ENCODE measurements at places on chromosomes 7 and 10. TPM values are rescaled to one million over a fixed set of nuclear protein-coding genes. Genes with fewer than 3 reads are reported as not detected.

The C10orf88 gene
- total RNA-seq, result 8.8 TPM

The GIMAP1 gene
- 28.2 TPM for total RNA-seq

The TBL2 gene
- total RNA-seq, result 68.1 TPM

The ZNF117 gene
- total RNA-seq, result 4.8 TPM

The CNTNAP2 gene
- not detected for total RNA-seq

The GPR26 gene
- total RNA-seq, result not detected

DNA sequence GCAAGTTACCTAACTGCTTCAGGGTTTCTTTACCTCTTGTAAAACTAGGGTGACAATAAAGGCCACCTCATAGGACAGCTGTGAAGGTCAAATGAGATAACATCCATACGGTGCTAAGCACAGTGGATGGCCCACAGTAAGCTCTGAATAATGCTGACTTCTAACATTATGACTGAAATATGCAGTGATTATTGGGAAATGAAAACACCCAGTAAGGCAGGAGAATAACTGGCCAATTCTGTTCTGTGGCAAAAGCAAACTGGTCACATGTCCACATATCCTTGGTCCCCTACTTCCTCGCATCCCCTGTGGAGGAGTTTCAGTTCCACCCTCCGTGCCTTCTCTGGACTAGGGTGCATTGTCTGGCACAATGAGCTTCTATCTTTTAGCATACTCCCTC lies 1.4 kb downstream of the CUBN start:
- DNase-seq, result no peak

GRCh38 chr10:92846-93245 lies 42.4 kb upstream of the ZMYND11 start:
- no peak for DNase-seq

GRCh38 chr10:61897671-61898434 lies 3.6 kb upstream of the ARID5B start:
- DNase-seq, result peak; percentile 64

DNA sequence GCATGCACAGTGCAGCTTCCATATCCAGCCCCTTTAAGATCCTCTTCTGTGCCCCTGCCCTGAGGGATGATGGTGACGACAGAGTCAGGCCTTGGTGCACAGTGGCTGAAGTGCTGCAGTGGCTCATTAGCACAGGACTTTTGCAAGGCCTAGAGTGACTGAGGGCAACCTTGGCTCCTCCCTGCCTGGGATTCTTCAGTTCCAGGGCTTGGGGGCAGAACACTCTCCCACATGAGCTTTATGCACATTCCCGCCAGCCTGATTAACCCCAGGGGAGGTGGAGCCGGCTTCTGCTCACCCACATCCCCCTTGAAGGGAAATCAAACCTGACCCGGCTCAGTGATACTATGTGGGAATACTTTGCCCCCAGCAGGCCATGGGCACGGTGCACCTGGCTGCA lies 253.4 kb downstream of the GALNT17 start:
- DNase-seq, result no peak

- no peak for DNase-seq
These were observed 14.5 kb downstream of the ZCCHC24 start for GRCh38 chr10:79430936-79431335.

DNA sequence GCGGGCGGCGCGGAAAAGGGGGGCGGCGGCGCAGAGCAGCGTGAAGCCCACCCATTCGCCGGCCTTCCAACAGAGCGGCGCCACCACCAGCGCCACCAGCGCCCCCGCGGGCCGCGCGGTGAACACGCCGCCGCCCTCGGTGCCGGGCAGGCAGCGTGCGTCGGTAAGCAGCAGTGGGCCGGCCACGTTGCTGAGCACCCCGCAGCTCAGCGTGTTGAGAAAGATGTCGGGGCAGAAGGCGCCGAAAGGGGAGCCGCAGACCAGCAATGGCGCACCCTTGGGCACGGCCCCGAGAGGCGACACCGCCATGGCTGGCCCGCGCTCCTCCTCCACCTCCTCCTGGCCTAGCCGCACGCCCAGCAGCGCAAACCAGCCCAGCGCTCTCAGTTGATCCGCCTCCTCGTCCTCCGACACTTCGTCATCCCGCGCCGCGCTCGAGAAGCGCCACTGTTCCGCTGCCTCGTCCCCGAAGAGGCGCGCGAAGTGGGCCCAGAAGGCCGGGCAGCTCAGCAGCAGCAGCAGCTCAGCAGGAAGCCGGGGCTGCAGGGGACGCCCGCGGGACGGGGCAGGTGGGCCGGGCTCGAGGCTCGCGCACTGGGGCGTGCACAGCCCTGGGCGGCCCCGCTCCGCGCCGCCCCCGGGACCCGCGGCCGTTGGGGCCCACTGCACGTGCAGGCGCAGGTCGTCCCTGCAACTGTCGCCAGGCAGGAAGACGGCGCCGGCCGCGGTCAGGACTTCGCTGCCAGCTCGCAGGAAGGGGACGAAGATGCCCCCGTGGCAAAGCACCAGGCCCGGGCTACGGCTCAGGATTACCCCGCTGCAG lies 623 bp downstream of the TYSND1 start:
- peak; percentile 75 for DNase-seq

DNA sequence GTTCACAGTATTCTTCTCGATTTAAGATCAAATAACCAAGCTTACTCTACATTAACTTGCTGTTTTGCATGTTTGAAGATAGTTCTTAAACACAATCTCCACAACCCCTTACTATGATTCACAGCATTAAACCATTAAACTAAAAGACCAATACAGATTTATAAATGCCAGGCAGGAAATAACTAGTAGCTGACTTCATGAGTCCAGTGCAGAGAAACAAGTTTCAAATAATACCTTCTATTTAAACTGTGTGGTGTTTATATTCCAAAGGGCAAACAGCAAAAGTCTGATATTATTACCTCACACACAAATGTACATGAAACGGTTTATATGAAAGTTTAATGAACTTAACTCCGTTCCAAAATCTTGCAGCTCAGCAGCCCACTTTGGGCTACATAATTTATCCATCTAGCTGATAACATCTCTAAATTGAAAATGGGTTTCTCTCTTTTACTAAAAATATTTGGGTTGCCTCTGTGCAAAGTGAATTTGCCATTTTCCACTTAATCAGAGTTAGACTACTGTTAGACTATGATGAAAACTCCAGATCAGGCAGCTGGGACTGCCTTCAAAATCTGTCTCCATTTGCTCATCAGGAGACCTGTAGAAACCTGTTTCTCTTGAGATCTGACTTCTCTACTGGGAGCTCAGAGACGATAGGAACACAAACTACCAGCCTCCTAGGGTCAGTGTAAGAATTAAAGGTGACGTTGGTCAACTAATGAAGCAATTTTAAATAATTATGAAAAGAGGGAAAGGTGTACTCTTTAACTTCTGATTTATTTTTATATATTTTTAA lies 287.3 kb downstream of the FZD1 start:
- peak; percentile 44 for DNase-seq

DNA sequence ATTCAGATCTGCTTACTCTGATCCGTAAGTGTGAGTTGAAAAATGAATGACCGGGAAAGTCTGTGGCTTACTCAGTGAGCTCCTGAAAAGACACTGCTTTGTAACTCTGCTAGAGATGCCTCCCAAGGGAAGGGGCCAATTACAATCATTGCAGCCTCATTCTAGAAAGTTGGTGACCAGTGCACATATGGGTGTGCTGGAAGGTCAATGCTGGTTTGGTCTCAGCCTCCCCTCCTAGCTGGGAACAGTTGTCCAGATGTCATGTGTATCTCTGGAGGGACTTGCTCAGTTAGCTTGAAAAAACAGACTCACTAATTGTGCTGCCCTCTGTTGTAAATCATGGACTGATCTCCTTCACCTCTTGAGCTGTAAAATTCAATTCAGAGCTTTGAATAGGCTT lies 405.0 kb downstream of the ADRA2A start:
- DNase-seq, result no peak

DNA sequence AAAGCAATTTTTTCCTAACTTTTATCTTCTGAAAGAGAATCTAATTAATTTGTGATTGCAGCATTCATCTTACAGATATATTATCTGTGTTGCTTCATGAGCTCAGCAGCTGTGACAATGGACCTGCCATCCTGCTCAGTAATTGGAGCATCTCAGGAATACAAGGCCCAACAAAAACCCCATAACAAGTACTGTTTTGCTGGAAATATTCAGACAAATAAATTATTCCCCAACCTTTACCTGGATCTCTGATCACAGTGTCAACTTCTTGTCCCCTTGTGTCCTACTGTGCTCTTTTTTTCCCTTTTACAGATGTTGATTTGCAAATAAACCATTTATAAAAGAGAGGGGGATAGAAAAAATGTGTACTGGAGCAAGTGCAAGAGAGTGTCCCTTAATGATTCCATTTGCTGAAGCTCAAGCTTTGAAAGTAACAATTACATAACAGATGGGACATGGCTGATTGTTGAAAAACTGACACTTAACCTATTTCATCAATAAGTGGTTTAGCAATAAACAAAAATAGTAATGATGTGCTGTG lies 1063.4 kb upstream of the GHITM start:
- DNase-seq, result no peak

DNA sequence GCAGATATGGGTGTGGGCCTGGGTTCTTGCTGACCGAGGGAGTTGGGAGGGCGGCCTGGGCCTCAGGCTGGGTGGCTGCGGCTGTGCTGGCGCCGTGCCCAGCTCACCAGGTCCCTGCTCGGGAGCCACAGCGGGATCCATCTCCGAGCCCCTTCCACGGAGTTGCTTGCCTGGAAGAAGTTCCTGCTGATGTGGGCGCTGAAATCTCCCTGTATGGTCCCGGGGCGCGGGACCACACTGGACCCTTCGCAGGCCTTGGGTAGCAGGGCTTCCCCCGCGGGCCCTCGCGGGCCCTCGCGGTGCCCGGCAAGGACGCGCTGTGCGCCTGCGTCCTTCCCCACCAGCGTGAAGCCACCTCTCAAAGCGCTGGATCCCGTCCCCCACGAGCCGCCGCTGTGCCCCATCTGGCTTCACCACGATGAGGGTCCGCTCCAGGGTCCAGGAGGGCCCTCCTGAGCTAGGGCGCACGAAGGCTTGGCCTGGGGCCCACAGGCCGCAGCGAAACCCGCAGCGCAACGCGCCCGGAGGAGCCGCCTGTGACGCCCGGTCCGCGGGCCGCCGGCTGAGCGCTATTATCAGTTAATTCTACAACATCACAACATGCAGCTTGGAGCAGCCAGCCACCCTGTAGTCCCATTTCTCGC lies 31.5 kb downstream of the RAB19 start:
- DNase-seq, result no peak

DNA sequence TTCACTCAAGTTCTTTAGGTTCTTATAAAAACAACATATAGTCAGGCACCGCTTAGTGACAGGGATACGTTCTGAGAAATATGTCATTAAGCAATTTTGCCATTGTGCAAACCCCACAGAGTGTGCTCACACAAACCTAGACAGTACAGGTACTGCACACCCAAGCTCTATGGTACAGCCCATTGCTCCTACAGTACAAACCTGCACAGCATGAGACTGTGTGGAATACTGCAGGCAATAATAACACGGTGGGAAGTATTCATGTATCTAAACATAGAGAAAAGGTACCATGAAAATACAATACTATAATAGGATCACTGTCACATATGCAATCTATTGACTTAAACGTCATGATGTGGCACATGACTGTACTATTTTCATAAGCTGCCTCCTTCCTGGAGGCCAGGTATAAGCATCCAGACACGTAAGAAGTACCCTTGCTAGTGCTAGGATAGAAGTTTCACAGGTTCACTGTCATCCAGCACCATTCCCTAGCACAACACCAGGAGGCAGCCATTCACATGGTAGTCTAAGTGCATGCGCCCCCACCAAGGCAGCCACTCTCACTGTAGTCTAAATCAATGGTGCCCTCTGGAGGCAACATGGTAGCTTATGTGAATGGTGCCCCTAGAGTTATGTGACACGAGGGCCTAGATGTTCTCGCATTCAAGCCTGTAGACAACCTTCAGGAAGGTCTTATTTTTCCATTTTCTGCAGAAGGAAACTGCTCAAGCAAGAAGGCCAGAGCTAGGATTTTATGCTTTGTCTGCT lies 98.5 kb downstream of the ARHGAP22 start:
- peak; percentile 75 for DNase-seq

DNA sequence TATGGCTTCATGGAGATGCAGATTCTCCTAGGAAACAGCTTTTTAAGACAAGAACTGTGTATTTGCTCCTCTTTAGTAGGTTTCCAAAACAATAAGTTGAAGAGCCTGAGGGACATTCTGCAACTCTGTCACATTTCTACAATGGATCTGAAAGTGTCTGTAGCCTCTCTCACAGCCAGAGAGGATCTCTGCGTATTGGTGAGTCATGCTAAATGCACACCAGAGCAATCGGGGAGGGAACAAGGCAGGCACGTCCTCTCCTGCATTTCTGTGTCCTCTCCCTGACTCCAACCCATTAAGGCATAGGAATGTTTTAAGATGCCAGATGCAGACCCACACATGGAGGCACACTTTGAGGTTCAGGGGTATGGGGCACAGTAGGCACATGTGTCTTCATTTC lies 1126.4 kb upstream of the GHITM start:
- no peak for DNase-seq

DNA sequence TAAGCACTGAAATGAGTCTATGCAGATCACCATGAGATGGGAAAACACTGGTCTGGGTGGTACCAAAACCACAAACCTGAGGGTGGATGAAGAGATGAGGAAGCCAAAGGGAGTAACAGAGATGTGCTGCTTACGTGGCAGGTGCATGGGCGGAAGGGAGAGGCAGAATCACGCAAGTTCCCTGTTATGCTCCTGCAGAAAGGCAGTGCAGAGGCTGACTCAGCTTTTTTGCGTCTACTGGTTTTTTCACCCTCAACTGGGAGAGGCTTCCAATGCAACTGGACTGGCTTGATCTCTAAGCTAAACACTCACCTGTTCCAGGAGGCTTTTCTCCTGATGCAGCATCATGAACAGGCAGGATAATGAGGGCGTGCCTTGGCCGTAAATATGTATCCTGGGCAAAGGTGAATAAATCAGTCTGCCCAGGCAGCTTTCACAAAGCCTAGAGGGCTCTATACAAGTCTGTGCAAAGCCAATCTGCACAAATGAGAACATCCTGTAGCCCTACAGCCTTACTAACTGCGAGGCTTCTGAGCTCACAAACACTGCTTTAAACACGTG lies 95.4 kb upstream of the AFAP1L2 start:
- DNase-seq, result no peak

- DNase-seq, result no peak
These were observed 148.5 kb downstream of the TSPAN12 start for GRCh38 chr7:120709252-120709971.

DNA sequence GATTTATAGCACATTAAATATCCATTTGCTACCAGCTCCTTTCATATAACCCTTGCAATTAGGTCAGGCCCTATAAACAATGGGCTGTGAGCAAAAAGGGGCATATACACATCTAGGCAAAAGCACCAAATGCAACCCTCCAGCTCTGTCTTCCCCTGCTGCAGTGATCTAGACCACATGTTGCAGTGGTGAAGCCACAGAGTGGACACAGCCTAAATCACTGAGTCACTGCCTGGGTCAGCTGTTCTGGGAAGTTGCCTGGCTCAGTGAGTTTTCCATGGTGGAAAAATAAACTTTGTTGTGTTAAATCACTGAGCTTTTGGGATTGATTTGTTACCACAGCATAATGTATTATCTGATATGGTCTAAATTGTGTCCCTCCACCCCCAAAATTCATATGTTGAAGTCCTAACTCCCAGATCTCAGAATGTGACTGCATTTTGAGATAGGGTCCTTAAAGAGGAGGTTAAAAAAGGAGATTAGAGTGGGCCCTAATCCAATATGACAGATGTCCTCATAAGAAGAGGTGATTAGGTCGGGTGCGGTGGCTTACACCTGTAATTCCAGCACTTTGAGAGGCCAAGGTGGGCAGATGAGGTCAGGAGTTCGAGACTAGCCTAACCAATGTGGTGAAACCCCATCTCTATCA lies 70.4 kb downstream of the ZFAND4 start:
- DNase-seq, result no peak

GRCh38 chr10:1860351-1860750 lies 123.0 kb upstream of the ADARB2 start:
- no peak for DNase-seq

Measured in dermis blood vessel endothelial cell (primary cell).